Lower lobe of right lung (tissue), 2 donors: ENCODE measurements at places on chromosomes 3 and 15. TPM values are rescaled to one million over a fixed set of nuclear protein-coding genes. Genes with fewer than 3 reads are reported as not detected.

Gene VIPR1
- 212 TPM for total RNA-seq

DNA sequence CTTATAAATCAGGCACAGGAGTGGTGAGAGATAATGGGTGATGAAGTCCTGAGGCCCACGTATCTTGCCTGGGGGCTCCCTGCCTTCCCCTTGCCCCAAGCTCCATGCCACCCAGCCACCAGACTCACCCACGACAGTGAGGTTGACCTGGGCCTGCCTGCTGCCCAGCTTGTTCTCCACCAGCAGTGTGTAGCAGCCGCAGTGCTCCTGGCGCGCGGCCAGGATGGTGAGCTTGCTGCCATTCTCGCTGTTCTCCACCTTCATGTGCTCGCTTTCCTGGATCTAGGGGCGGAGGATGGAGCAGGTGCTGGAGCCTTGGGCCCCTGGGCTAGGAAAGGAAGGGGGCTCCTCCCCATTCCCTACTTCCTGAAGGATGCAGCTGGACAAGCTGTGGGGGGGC lies 79.1 kb upstream of the HACD2 start:
- no peak for DNase-seq

Gene CFAP92
- total RNA-seq: 2.0 TPM

- DNase-seq: no peak
Observed at GRCh38 chr3:182808041-182808770, 14.9 kb downstream of the ATP11B start.

- no peak for DNase-seq
Observed at GRCh38 chr15:39407116-39407515, 173.8 kb upstream of the THBS1 start.

Gene LDHAL6B
- total RNA-seq: not detected

Gene GRM7
- 0.86 TPM for total RNA-seq
